ENCODE measurements at places on chromosomes 7 and 10.

DNA sequence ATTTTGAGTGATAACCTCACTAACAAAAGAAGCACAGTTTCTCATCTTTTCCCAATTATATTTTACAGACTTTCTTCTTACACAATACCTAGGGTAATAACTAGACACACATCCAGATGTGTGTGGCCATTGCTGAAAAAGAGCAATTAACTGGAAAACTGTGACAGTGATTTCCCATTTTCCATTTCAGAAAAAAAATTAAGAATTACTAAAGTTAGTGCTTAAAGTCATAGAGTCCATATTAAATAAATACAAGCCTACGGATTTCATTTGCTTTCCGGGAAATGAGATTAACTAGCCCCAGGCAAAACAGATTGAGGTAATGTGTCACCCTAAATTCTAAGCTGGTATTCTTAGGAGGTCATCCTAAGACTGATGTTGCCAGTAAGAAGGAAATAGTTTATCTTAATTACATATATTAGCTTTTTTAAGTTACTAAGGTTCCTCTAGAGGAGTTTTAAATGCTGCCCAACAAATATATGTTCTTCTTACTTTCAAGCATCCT lies 10.2 kb upstream of the MACC1 start:
- no peak for DNase-seq

- DNase-seq: no peak
These were observed 260.4 kb downstream of the CDK14 start for GRCh38 chr7:90856351-90857070.

DNA sequence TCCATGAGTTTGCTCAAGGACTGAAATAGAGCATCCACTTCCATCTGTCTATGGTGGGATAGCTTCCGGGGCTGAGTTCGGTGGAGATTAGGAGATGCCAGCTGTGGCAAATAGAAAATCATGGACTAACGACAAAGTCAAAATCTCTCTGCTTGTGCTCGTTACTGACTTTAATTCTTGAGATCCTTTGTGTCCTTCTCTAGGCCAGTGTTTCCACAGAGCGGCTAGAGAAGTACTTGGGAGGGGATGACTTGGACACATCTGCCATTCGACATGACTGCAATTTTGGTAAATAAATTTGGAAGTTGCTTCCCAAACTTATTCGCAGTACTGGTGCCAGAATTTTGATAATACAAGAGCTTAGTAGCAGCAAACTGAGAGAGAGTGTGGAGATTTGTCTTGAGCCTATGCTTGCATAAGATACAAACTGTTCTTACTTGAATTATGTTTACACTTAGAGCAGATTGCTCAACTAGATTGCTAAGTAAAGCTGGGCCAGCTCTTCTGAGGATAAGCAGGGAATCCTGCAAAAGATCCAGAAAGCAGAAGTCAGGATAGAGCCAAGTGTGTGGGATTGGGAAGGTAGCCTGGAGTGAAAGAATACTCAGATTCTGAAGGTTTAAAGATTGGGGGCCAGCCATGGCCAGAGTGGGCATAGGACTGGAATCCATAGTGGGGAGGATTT lies 27.6 kb downstream of the ABCC2 start:
- no peak for DNase-seq

DNA sequence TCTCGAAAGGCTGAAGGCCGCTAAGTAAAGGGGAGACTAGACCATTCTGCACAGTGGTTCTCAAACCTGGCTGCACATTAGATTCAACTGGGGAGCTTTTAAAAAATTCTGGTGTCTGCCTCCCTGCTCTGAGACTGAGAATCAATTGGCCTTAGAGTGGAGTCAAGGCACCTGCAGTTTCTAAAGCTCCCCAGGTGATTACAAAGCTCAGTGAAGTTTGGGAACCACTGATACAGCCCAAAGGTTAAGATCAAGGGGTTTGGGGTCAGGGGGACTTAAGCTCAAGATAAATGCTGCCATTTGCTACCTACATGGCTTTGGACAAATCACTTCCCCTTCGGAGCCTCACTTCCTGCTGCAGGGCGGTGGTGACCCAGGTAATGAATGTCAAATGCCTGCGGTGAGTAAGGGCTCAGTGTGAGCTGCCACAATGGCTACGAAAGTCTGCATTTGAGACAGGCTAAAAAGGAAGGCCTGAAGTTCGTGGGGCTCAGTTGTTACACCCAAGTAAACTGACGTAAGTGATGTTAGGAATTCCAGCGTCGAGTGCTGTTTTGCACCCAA lies 72.3 kb downstream of the TLL2 start:
- no peak for DNase-seq

DNA sequence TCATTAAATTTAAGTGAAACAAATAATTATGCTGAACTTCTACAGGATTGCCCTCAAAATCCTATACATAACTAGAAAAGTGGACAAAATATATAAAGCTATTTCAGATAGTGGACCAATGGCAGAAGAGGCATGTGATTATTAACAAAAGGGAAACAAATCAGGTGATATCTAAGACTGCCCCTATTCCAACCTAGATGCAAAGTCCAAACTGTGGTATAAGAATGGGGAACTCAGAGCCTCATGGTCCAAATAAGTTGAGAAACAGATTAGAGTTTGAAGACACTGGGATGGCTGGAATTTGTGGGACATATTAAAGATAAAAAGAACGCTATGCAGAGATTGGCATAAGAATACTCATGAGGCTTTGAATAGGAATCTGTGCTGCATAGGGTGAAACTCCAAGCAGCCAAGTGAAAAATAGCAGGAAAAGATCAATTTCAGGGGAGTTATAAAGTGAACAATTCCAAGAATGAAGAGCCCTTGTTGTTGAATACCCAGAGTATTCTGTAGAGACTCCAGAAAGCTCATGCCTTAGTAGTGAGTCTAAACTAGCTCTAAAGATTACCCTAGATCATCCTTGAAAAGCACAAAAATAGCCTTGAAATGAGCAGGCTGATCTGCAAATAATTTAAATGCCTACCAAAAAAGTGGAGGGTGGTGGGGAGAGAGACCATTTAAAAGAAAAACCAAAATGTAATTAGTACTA lies 152.4 kb downstream of the IMMP2L start:
- no peak for DNase-seq

- DNase-seq: no peak
These were observed 14.7 kb upstream of the CPXM2 start for GRCh38 chr10:123906296-123906695.

DNA sequence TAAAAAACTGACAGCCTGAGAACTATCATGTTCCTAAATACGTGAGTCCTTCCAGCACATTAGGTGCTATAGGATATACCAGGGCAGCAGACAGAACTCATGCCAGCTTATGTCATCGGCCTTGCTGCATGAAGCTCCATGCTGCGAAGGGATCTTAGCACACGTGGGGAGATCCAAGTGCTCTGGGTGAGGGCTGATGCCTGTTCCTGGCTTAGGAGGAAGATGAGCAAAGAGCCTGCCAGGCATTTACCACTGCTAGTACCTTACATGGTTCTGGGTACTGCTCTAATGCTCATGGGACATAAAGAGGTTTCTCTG lies 43.2 kb downstream of the SVIL start:
- DNase-seq: no peak

GRCh38 chr7:780081-780480 lies 52.2 kb upstream of the SUN1 start:
- no peak for DNase-seq
